Thyroid gland (tissue), 4 donors: ENCODE measurements at places on chromosomes 6 and 20. TPM values are rescaled to one million over a fixed set of nuclear protein-coding genes. Genes with fewer than 3 reads are reported as not detected.

DNA sequence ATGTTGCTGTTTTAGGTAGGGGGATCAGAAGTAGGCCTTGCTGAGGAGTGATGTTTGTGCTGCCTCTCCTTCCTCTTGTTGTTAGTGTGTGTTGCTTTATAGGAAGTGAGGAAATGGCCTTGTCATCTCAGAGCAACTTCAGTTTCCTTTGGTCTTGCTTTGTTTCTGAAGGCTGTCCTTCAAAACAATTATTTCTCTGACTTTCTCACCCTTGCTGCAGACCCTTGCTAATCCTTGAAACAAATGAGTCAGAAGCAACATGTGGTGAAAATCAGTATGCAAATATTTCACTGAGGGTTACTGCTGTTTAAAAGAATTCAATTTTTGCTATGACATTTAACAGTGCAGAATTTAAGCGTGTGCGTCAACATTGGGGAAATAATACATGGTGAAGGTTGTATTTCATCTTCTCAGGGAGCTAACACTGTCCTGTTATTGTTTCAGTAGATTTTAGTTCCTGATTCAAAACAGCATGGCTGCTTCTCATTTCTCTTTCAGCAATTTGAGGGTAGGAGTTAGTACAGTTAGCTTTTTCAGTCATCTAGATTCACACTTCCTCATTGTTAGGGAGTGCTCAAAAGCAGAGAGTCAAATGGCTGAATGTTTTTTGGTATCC, 13.8 kb downstream of the RNF144B start:
- no peak overlapping the region for H3K27ac ChIP-seq
- H3K4me1 ChIP-seq, result peaks cover 15% of the 10 kb centered on the region
- H3K27me3 ChIP-seq, result no peaks in the 10 kb centered on the region
- H3K4me3 ChIP-seq, result no peak overlapping the region
- H3K36me3 ChIP-seq, result peaks cover 13% of the 10 kb centered on the region

GRCh38 chr6:39330057-39330456, 7.6 kb upstream of the KCNK16 start:
- H3K36me3 ChIP-seq, result no peaks in the 10 kb centered on the region
- H3K27me3 ChIP-seq, result no peaks in the 10 kb centered on the region
- peaks cover 3% of the 10 kb centered on the region for H3K4me1 ChIP-seq
- H3K27ac ChIP-seq, result no peak overlapping the region

DNA sequence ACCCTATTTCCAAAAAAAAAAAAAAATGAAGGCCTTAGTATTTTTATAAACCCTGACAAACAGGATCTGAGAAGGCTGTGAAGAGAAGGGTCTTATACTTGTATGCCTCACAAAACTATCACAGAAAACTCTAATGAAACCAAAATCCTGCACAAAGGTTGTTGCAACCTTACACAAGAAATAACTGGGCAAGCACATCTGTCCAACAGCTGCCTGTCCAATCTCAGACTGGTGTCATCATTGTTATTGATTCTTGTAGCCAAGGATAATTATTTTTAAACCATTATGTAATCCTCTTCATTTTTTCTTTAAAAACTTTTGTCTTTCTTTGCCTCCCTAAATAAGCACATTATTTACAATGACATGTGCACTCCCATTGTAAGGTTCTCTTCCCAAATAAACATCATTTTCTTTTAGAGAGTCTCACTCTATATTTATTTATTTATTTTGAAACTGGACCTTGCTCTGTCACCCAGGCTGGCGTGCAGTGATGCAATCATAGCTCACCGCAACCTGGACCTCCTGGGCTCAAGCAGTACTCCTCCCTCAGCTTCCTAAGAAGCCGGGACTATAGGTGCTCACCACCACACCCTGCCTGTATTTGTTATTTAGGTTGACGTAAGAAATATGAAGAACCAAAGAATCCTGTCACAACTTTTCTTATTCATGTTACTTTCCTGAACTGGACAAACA, 697.1 kb downstream of the DOK5 start:
- no peak overlapping the region for H3K27ac ChIP-seq
- no peak for DNase-seq
- H3K36me3 ChIP-seq, result no peaks in the 10 kb centered on the region
- no peak overlapping the region for H3K4me3 ChIP-seq
- H3K27me3 ChIP-seq, result no peaks in the 10 kb centered on the region

- H3K4me3 ChIP-seq, result no peak overlapping the region
- H3K27ac ChIP-seq, result peak overlapping the region; percentile 30
- H3K4me1 ChIP-seq, result peaks cover 16% of the 10 kb centered on the region
- H3K27me3 ChIP-seq, result no peaks in the 10 kb centered on the region
These were observed 76.9 kb downstream of the PLCG1 start for GRCh38 chr20:41214202-41214601.

GRCh38 chr20:8971669-8972316, 97.1 kb upstream of the PLCB4 start:
- no peaks in the 10 kb centered on the region for H3K4me1 ChIP-seq
- DNase-seq, result no peak
- no peak overlapping the region for H3K27ac ChIP-seq
- H3K36me3 ChIP-seq, result no peaks in the 10 kb centered on the region

DNA sequence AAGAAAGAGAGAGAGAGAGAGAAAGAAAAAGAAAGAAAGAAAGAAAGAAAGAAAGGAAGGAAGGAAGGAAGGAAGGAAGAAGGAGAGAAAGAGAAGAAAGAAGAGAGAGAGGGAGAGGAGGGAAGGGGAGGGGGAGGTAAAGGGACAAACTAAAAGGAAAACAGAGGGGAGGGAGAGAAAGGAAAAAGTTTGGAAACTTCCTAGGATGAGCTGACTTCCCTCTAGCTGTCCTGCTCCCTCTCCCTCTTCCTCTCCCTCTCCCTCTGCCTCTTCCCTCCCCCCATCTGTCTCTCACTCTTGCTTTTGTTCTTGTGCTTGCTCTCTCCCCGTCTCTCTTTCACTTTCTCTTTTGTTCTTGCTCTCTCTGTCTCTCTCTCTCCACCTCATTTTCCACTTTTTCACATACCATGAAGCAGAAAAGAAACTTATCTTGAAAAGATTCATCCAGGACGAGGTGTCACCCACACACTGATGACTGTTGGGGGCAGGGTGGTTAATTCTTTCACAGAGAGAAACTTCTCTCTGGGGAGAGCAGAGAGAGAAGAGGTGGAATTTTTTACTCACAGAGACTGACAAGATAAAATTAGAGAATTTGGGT, 56.4 kb upstream of the DUSP22 start:
- no peak overlapping the region for H3K4me3 ChIP-seq
- H3K27me3 ChIP-seq, result no peaks in the 10 kb centered on the region
- peak overlapping the region; percentile 14 for H3K27ac ChIP-seq
- no peaks in the 10 kb centered on the region for H3K4me1 ChIP-seq
- peak; percentile 24 for DNase-seq

GRCh38 chr6:62146954-62147853, 138.8 kb downstream of the KHDRBS2 start:
- peak overlapping the region; percentile 6 for H3K27ac ChIP-seq
- no peaks in the 10 kb centered on the region for H3K27me3 ChIP-seq
- no peak overlapping the region for H3K4me3 ChIP-seq
- H3K4me1 ChIP-seq, result peaks cover 7% of the 10 kb centered on the region
- DNase-seq, result no peak

DNA sequence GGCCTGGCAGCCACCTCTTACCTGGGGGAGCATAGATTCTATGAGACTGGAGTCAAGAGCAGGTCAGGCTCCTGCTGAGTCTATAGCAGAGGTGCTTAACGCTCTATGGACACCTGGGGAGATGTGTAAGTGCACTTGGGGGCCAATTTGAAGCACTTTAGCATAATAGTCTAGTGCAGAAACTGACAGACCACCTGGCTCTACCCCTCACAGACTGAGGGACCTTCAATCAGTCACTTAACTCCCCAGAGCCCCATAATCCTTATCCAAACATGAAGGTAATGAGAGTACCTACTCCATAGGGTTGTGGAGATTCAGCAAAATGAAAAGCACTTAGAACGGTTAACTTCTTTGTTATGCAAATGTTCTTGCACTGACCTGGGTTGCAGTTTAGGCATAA, 87.3 kb upstream of the SLC22A16 start:
- no peak overlapping the region for H3K4me3 ChIP-seq
- H3K36me3 ChIP-seq, result no peaks in the 10 kb centered on the region

- H3K36me3 ChIP-seq, result no peaks in the 10 kb centered on the region
- H3K27me3 ChIP-seq, result no peaks in the 10 kb centered on the region
- no peak overlapping the region for H3K4me3 ChIP-seq
- no peak for DNase-seq
These were observed 7.0 kb downstream of the TRPC4AP start for GRCh38 chr20:35085477-35086225.

- H3K4me3 ChIP-seq, result no peak overlapping the region
- H3K36me3 ChIP-seq, result peaks cover 5% of the 10 kb centered on the region
- H3K27ac ChIP-seq, result no peak overlapping the region
- no peaks in the 10 kb centered on the region for H3K4me1 ChIP-seq
- DNase-seq, result no peak
These were observed 93.8 kb upstream of the POPDC3 start for GRCh38 chr6:105273589-105273988.

GRCh38 chr6:35663447-35664235, 25.1 kb downstream of the FKBP5 start:
- no peak overlapping the region for H3K4me3 ChIP-seq
- no peak overlapping the region for H3K27ac ChIP-seq
- DNase-seq, result no peak
- H3K36me3 ChIP-seq, result peaks cover 3% of the 10 kb centered on the region

DNA sequence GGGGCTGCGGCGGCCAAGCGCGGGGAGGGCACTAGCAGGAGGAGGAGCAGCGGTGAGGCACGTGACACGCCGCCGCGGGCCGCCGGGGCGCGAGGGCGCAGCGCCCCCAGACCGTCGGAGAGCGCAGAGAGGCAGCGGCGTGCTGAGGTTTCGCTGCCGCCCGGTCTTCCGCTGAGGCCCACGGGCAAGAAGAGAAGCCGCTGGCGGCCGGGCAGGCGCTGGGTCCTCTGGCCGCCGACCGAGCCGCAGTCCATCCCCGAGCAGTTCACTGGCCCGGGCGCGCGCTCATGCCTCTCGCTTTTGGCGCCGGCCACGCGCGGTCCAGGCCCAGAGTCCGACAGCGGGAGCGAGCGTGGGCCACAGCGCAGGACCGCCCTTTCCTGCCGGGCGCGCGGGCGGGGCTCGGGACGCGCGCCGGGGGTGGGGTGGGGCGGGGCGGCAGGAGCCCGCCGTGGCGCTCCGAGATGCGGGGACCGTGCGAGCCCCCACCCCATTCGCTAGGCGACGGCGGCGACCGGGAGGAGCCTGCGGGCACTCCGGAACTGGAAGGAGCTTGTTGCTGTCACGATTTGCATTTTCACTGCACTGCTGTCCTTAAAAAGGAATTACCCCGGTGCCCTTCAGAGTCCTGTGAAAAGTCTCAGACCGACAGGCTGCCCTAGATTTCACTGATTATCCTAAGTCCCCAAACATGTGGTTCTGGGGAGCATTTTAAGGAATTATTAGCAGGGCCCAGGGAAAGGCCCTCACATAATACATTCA, at the start of gene MCUR1:
Gene MCUR1, minus strand, starts transcription at position 382 of the 762 bp plus-strand sequence. Its CDS starts 128 bp downstream, at position 254.
- peak; percentile 90 for DNase-seq
- no peaks in the 10 kb centered on the region for H3K36me3 ChIP-seq
- H3K27ac ChIP-seq, result peak within 1 kb of the TSS; percentile 97
- H3K4me1 ChIP-seq, result peaks cover 35% of the 10 kb centered on the region
- no peaks in the 10 kb centered on the region for H3K27me3 ChIP-seq

DNA sequence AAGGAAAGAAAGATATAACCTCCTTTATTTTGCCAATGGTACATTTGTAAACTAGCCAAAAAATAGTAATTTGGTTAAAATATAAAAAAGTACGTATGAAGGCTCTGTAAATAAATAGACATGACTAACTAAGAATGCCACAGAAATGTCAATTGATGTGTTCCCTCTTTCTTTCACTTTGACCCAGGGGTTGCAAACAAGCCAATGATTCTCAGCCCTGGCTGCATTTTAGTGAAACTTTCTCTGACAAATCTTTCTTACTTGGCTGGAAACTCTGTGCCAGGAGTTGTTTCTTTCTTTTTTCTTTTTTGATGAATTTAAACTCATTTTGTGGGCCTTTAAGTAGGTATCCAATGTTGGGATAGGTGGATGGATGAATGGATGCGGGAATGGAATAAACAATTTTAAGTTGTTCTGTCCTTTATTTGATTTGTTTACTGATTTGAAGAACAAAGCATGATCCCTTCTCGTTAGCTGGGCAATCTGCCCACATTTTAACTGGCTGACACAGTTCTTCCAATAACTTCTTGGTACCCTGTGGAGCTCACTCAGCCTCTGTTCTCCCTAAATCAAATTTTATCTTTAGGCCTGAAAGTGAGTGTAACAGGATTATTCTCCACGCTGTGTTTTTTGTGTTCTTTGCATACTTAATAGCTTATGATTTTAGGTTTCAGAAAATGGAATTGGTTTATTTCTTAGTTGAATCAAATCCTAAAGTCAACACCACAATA, 58.6 kb upstream of the GCLC start:
- H3K4me3 ChIP-seq, result no peak overlapping the region
- H3K27ac ChIP-seq, result no peak overlapping the region
- no peaks in the 10 kb centered on the region for H3K36me3 ChIP-seq
- DNase-seq, result peak; percentile 49

DNA sequence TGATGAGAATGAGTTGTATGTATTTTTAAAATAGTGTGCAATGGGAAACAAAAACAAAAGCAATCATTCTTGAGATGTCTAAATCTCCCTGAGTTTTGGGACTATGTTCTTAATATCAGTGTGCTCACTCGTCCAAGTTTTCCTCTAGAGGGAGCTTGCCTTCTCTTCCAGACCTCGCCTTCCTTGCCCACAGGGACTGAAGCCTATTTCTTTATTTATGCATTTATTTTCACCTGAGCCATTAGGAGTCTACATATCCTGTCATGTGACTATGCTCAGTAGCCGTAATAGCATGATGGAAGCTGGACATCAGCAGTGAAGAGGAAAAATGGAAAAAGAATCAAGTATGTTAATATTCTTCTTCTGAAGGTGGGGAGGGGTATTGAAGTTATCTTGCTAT, 131.2 kb downstream of the SH3BGRL2 start:
- H3K27me3 ChIP-seq, result no peaks in the 10 kb centered on the region
- H3K36me3 ChIP-seq, result no peaks in the 10 kb centered on the region
- DNase-seq, result no peak
- no peaks in the 10 kb centered on the region for H3K4me1 ChIP-seq
- H3K4me3 ChIP-seq, result no peak overlapping the region

GRCh38 chr6:108953681-108954080, 105.5 kb downstream of the ARMC2 start:
- no peak overlapping the region for H3K4me3 ChIP-seq
- no peaks in the 10 kb centered on the region for H3K27me3 ChIP-seq
- peaks cover 17% of the 10 kb centered on the region for H3K4me1 ChIP-seq
- H3K36me3 ChIP-seq, result no peaks in the 10 kb centered on the region
- no peak for DNase-seq

- no peak overlapping the region for H3K4me3 ChIP-seq
- no peaks in the 10 kb centered on the region for H3K36me3 ChIP-seq
- no peaks in the 10 kb centered on the region for H3K27me3 ChIP-seq
- no peaks in the 10 kb centered on the region for H3K4me1 ChIP-seq
- H3K27ac ChIP-seq, result no peak overlapping the region
- DNase-seq, result no peak
These were observed 73.7 kb upstream of the EXOC2 start for GRCh38 chr6:766625-767024.

GRCh38 chr6:54244430-54244829, 63.8 kb upstream of the TINAG start:
- H3K36me3 ChIP-seq, result no peaks in the 10 kb centered on the region
- DNase-seq, result no peak

Gene AGER
- total RNA-seq, result 53.1 TPM

Gene ABHD16B
- not detected for total RNA-seq

Gene RGL2
- 78.5 TPM for total RNA-seq

Gene VSTM2L
- total RNA-seq, result 2.1 TPM

Gene TSPO2
- total RNA-seq, result not detected

Gene PDYN
- not detected for total RNA-seq

Gene SSTR4
- not detected for total RNA-seq

Gene C6orf89
- 70.6 TPM for total RNA-seq

Gene CRISP2
- 0.39 TPM for total RNA-seq

Gene HMGN4
- 64.8 TPM for total RNA-seq
